ENCODE measurements at places on chromosomes 11 and 22.
A peak's percentile ranks its signal among the peaks of the same experiment; 100 is the strongest.

DNA sequence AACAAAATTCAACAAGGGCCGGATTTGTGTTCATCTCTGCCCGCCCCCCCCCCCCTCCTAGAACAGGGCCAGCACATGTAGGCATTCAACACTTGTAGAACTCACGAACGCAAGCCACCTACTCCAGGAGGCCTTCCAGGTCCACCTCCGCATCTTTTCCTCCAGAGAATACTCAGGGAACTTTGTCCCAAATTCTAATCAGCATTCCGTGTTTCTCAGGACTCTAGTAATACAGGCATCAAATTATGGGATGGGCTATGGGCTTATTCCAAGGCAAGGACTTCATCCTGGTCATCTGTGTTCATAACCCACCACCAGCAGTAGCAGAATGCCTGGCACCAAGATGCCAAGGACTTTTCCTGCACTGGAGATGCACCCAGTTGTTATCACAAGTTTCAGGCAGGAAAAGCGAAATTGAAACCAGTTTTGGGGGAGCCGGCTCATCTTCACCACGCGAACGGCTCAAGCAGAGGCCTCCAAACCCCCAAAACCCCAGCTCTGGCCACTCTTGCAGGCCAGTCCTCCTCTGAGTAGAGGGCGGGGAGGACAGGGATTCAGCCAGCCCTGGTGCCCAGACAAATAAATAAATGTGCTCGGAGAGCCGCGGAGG lies 462 bp downstream of the UBE2L6 start:
- DNase-seq, result no peak

GRCh38 chr22:50498322-50498890 lies 9.1 kb downstream of the LMF2 start:
- peak; percentile 42 for DNase-seq

GRCh38 chr11:103631841-103632240 lies 404.6 kb upstream of the DDI1 start:
- DNase-seq, result no peak

DNA sequence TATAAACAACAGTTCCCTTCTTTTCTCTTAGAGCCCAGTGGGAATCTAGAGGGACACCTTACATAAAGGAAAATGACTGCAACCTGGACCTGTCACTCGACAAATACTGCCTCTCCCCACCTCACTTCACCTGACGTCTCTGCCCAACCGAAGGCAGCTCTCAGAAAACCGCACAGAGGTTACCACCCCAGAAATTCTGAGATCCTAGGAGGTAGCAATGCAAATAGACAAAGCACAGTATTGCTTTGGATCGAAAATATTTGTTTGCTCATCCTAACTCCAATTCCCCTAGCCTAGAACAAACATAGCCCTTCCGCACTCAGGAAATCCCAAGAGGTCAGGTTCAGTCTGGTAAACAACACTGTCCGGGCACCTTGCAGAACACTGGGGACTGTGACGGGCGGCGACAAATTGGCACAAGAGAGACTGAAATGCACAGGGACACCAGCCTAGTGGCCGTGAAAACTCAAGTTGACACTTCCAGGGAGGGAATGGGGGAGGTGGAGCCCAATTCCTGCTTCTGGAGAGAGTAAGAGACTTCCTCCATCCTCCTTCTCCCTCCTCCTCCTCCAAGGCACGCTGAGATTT lies 420 bp upstream of the TRIM44 start:
- no peak for DNase-seq

DNA sequence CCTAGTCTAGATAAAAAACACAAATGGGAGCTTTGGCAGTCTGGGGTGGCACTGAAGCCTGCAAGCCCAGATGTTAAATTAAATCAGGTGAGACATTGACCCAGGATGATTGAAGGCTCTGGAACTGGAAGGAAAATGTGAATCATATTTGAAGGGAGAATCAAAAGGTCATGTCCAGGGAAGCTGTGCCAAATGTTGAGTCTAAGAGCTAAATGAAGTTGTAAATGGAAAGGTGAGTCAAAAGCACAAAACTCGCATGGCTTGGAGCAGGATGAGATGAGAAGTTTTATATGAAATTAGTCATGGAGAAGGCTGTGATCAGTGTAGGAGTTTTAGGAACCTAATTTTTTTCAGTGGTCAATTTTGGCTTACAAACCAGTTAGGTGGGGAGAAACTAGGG lies 301.1 kb downstream of the BLID start:
- no peak for DNase-seq

DNA sequence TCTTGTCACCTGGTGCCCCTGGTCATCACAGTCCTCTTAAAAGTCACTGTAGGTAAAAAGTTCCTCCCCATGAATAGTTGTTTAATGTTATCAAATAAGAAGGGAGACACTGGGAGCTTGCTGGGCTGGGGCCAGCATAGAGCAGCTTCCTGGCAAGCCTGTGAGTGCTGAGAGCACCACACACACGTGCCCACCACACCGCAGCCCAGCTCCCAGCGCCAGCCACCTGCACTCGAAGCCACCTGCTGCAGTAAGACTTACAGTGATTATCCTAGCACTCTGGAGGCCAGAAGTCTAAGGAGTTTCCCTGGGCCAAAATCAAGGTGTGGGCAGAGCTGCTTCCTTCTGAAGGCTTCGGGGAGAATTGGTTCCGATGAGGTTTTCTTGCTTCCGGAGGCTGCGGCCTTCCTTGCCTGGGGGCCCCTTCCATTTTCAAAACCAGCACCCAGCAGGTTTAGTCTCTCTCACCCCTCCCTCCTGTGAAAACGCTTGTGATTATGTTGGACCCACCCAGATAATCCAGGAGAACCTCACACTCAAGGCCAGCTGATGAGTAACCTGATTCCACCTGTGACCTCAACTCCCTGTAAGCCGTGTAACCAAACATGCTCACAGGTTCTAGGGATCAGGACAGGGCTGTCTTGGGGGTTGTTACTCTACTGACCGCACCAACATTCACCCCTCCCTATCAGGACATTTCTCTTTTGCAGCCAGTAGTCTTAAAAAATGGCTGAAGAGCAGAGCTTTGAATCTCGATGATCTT lies 687.2 kb downstream of the TBC1D22A start:
- no peak for DNase-seq

GRCh38 chr11:1450949-1451710 lies 35.4 kb downstream of the MOB2 start:
- DNase-seq, result no peak

GRCh38 chr11:102391549-102392237 lies 44.7 kb downstream of the BIRC2 start:
- no peak for DNase-seq

DNA sequence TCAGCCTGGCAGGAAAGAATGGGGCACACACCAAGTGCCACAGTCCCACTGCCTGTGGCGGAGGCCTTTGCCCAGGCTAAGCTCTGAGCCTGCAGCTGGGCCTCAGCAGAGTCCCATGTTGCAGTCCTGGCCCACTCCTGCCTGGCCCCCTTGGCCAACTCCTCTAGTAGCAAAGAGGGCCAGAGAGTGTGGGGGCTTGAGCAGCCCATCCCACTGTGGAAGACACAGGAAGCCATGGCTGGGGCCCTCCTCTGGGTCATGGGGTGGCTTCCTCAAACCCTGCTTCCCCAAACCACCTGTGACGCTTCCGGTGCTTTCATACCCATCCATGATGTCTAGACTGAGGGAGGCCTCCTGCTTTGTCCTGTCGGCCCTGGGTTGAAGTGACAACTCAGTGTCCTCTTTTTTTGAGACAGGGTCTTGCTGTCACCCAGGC lies 5.8 kb downstream of the RPS19BP1 start:
- DNase-seq, result no peak

- no peak for DNase-seq
These were observed 512.8 kb upstream of the TENM4 start for GRCh38 chr11:79953629-79954028.

DNA sequence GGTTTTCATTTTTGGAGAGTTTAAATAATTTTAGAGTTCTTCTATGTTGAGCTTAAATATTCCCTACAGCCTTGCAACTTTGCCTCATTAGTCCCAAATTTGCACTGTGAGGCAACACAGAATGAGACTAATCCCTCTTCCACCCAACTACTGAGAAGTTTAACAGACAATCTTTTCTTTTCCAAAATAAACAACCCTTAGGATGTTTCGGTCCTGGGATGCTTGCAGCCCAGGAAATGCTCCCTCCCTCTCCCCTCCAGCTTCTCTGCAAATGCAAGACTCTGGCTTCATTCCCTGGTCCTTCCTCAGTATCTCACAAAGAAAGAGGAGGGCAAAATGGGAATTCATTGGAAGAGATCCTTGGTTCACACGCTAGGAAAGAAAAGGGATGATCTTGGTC lies 222.5 kb downstream of the ST3GAL4 start:
- DNase-seq, result no peak

GRCh38 chr22:25030636-25031035 lies 78.1 kb downstream of the KIAA1671 start:
- no peak for DNase-seq

- DNase-seq, result no peak
These were observed 104.1 kb downstream of the ETS1 start for GRCh38 chr11:128483211-128483788.

DNA sequence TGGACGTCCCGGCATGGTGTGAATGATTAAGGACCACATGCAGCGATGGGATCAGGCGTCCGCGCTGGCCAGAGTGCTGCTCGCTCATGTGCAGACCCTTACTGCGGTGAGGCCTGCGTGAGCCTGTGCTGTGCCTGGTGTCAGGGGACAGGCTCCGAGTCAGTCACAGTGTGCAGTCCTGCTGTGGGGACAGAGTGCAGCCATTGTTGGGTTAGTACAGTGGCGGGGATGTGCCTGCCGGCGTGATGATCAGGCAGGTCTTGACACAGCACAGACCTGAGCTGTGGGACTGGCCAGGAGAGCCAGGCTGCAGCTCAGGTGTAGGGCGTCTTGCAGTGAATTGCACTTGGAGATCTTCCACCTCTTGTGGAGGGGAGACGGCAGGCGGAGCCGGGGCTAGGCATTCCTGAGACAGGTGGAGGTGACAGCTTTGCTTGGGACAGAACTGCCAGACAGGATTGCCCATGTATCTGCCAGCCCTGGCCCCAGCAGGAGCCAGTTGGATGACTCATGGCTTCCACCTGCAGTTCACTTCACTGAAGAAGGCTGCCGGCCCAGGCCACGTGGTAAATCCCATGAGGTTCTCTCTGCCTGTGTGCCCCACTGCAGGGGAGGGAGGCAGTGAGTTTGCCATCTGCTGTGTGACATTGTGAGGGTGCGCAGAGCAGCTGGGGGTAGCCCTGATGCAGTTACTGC lies 17.3 kb downstream of the TRMU start:
- no peak for DNase-seq

DNA sequence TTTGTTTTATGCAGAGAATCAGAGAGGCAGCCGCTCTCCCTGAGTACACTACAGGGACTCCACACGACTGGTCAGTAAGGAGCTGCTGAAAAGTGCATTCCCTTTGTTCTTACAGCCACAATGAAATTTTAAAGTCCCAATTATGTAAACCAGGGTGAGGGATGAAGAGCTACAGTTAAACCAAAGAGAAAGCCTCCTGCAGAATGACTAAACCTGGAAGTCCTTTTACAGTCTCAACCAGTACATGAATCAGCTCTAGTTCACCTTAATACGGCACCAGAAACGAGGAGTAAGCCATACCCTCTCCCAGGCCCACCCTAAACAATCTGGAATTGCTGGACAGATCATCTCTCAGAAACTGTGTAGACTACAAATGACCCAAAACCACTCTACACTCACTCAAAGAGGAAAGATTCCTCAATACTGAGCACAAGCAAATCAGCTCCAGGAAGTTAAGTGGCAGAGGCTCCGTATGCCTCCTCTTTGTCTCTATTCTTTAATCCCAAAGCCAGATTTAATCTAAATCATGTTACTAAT lies 113.1 kb downstream of the RBFOX2 start:
- DNase-seq, result no peak

GRCh38 chr11:44988111-44988510 lies 37.4 kb upstream of the TP53I11 start:
- no peak for DNase-seq

- DNase-seq, result no peak
These were observed 14.1 kb downstream of the PATZ1 start for GRCh38 chr22:31332010-31332409.

- no peak for DNase-seq
These were observed 33.4 kb downstream of the NAV2 start for GRCh38 chr11:19746086-19746485.

DNA sequence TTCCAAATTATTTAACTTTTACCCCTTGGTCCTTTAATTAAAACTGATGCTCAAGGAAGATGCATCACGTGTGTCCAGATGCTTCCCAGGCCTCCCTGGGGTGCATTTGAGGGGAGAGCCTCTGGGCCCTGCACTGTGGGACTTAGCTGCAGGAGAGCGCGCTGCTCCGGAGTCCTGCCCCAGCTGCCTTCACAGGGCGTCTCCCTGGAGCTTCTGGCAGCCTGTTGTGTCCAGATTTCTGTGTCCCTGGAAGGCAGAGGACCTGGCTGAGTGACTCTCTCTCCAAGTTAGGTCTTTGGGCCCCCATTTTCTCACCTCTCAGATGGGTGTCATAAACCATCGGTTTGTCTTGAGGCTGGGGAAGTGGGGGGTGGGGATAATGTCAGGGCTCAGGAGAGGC lies 3.0 kb downstream of the ARHGAP8 start:
- DNase-seq, result no peak

DNA sequence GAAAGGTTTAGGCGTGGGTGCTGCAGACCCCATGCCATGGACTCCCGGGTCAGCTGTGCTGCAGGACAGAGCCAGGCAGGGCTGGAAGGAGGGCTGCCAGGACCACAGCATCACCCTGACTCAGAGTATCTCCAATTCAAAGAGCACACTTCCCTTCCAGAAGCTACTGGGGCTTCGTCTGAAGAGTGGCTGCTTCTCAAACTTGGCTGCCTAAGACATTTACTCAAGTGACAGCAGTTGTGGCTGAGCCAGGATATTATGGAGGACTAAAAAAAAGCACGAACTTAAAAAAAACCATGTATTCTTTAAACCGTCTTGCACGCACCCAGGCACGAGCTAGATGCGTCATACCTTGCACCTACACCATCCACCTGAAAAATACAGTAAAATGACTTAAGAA lies 13.0 kb upstream of the BID start:
- DNase-seq, result no peak

- DNase-seq, result no peak
These were observed 155.8 kb downstream of the DSCAML1 start for GRCh38 chr11:117641008-117641915.

DNA sequence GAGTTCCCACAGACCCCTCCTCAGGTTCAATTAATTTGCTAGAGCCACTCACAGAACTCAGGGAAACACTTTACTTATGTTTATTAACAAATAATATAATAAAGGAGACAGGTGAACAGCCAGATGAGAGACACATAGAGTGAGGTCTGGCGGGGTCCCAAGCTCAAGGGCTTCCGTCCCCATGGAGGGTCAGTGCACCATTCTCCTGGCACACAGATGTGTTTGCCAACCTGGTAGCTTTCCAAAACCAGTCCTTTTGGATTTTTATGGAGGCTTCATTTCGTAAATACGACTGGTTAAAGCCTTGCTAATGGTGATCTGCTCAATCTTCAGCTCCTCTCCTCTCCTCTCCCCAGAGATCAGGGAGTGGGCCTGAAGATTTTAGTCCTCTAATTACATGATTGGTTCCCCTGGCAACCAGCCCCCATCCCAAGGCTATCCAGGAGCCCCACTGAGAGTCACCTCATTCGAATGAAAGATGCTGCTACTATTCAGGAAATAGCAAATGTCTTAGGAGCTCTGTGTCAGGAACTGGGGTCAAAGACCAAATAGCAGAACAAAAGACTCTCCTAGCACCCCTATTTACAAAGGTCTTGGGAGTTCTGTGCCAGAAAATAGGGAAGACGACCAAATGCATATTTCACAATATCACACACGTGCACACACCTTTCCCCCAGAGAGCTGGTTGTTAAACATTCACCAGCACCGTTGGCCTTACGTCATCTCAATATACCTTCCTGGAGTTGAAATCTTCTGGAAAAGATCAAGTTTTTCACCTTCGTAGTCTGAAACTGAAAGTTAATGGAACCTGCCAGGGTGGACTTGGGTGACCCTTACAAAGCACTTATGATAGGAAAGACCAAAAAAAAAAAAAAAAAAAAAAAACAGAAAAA lies 23.8 kb upstream of the CAPRIN1 start:
- no peak for DNase-seq

All from stimulated activated CD4-positive, alpha-beta T cell treated with anti-CD3 and anti-CD28 coated beads, Interleukin-1b, Interleukin-23, amount 100 ng/mL, for 1 hour (primary cell).